Type B pancreatic cell (in vitro differentiated cells): ENCODE measurements at places on chromosomes 7 and 10. TPM values are rescaled to one million over a fixed set of nuclear protein-coding genes. Genes with fewer than 3 reads are reported as not detected.

DNA sequence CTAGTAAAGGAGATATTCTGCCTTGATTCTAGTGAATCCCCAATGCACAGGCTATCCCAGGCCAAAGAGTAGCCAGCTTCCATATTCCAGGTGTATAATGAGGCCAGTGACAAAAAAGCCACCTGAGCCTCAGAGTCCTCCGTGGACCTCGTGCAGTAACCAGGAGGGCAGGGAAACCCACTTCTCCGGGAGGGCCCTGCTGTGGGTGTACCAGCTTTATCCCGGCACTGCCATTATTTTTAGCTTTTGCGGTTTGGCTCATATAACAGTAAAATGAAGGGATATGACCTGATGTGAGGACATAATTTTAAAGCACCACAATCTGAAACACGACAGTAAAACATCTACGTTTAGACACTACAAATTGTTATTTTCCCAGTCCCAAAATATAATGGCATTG, 109.0 kb downstream of the SVIL start:
- H3K4me3 ChIP-seq = no peak overlapping the region
- no peaks in the 10 kb centered on the region for H3K27me3 ChIP-seq
- H3K36me3 ChIP-seq = peaks cover 43% of the 10 kb centered on the region
- peaks cover 10% of the 10 kb centered on the region for H3K4me1 ChIP-seq

- no peak overlapping the region for H3K27ac ChIP-seq
- DNase-seq = no peak
- peaks cover 12% of the 10 kb centered on the region for H3K36me3 ChIP-seq
- H3K27me3 ChIP-seq = no peaks in the 10 kb centered on the region
- peaks cover 4% of the 10 kb centered on the region for H3K4me1 ChIP-seq
- H3K4me3 ChIP-seq = no peak overlapping the region
These were observed 184.7 kb upstream of the KAT6B start for GRCh38 chr10:74641659-74642058.

GRCh38 chr10:266974-267425, 131.7 kb downstream of the ZMYND11 start:
- no peak for DNase-seq
- no peaks in the 10 kb centered on the region for H3K4me1 ChIP-seq
- H3K4me3 ChIP-seq = no peak overlapping the region

DNA sequence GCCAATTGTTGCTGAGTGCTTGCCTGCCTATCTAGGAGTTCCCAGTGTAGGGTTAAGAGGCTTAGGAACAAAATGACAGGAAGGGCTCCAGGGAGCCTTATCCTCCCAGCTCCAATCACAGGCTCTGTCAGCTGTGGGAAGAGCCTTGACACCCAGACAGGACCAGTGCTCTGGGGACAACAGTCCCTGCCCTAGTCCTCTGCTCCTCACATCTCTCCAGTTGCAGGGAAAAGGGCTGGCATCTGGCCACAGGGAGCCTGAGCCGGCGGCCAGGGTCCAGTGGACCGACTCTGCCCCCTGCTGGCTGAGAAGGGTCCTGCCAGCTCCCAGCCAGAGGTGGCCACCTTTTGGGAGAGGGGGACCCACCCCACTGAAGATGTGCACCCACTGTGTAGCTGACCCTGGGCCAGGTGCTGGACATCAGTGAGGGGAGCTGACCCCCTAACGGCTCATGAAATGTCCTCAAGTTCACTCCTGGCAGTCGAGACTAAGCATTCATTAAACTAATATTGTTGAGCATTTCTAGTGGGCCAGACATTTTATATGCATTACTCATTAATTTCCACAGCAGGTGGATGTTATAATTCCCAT, 17.6 kb downstream of the DNAJB12 start:
- H3K27me3 ChIP-seq = no peaks in the 10 kb centered on the region
- H3K4me3 ChIP-seq = no peak overlapping the region
- peaks cover 32% of the 10 kb centered on the region for H3K4me1 ChIP-seq
- H3K27ac ChIP-seq = peak overlapping the region; percentile 18
- no peak for DNase-seq

- H3K4me1 ChIP-seq = peaks cover 17% of the 10 kb centered on the region
- H3K36me3 ChIP-seq = no peaks in the 10 kb centered on the region
- H3K27me3 ChIP-seq = peaks cover 3% of the 10 kb centered on the region
- no peak overlapping the region for H3K4me3 ChIP-seq
- no peak for DNase-seq
These were observed 453.8 kb upstream of the ANKRD30A start for GRCh38 chr10:36671607-36672006.

DNA sequence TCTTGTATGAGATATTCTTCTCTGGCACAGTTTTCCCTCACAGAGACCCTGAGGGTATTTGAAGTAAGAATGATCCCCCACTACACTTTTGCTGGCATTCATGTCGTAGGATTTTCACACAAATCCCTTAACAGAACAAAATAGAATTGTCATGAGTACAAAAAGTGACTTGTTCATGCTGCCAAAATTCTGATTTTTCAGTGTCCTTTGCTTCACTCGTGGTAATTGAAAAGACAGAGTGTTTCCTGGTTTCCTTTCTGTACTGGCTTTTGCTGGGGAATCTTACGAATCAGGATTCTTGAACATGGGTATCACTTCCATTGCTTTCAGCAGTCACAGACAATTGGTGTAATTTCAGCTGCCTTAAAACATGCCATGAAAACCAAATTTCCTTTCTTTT, 756.3 kb downstream of the REEP3 start:
- no peak overlapping the region for H3K4me3 ChIP-seq
- H3K27ac ChIP-seq = no peak overlapping the region
- peaks cover 4% of the 10 kb centered on the region for H3K27me3 ChIP-seq
- no peaks in the 10 kb centered on the region for H3K4me1 ChIP-seq
- H3K36me3 ChIP-seq = no peaks in the 10 kb centered on the region

DNA sequence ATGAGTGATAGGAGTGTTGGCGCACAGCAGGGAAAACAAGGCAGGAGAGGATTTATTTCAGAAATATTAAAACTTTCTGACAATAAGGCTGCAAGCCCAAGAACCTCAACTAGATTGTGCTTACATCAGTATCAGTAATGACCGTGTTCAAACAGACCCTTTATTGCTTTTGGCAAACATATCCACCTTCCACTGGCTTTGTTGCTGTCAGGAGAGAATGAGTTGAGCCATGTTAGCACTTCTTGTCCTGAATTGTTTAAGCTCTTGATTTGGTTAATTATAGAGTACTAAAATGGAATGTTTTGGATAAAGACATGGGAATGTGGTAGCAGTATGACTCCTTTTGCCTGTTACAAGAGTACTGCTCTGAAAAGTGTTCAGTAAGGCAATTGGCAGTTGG, 3.8 kb downstream of the AHCYL2 start:
- no peaks in the 10 kb centered on the region for H3K27me3 ChIP-seq
- peaks cover 39% of the 10 kb centered on the region for H3K4me1 ChIP-seq
- no peak for DNase-seq
- H3K27ac ChIP-seq = peak overlapping the region; percentile 36
- H3K36me3 ChIP-seq = no peaks in the 10 kb centered on the region
- H3K4me3 ChIP-seq = no peak overlapping the region

DNA sequence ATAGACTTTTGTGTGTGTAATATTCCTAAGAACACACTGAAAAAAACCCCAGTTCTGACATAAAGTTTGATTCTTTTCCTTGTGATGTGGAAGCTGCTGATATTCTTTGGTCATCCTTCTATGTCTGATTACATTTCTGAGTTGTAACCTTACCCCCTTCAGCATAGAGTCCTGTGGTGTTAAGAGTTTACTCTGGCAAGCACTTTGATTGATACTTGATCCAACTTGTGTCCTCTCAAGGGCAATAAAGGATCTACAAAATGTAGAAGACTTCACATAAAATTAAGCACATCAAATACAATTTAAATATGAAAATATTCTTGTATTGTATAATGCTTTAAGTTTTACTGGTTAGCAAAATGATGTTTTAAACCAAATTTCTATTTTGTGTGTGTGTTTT, 221.7 kb upstream of the DKK1 start:
- no peaks in the 10 kb centered on the region for H3K27me3 ChIP-seq
- no peak overlapping the region for H3K27ac ChIP-seq
- H3K36me3 ChIP-seq = no peaks in the 10 kb centered on the region

- no peak for DNase-seq
- no peaks in the 10 kb centered on the region for H3K36me3 ChIP-seq
- H3K27me3 ChIP-seq = no peaks in the 10 kb centered on the region
- H3K27ac ChIP-seq = no peak overlapping the region
- peaks cover 14% of the 10 kb centered on the region for H3K4me1 ChIP-seq
These were observed 624.6 kb downstream of the CALN1 start for GRCh38 chr7:71787513-71787912.

GRCh38 chr10:103651333-103651732, 157.8 kb downstream of the NEURL1 start:
- peaks cover 5% of the 10 kb centered on the region for H3K36me3 ChIP-seq
- peaks cover 32% of the 10 kb centered on the region for H3K4me1 ChIP-seq
- H3K27ac ChIP-seq = no peak overlapping the region
- no peaks in the 10 kb centered on the region for H3K27me3 ChIP-seq
- no peak for DNase-seq

- H3K4me1 ChIP-seq = no peaks in the 10 kb centered on the region
- no peak for DNase-seq
- H3K27ac ChIP-seq = no peak overlapping the region
- no peak overlapping the region for H3K4me3 ChIP-seq
These were observed 6.9 kb downstream of the CELF2 start for GRCh38 chr10:11024596-11024995.

DNA sequence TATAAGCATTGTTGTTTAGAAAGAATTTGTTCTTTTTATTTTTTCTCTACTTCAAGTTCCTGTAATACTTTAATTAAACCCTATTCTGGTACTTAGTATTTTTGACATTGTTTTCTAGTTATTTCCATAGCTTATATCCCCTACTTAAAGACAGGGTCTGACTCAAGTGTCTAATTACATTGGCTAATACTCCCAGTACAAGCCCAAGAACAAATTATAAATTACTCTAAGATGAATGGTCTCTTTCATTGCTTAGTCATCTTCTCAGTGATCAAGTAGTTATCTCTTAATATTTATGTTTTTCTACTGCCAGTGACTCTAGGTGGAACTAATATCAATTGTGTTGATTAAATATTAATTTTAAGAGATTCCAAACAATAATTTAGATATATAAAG, 21.6 kb downstream of the AHR start:
- H3K27ac ChIP-seq = no peak overlapping the region
- DNase-seq = no peak
- H3K36me3 ChIP-seq = peaks cover 5% of the 10 kb centered on the region
- H3K4me3 ChIP-seq = no peak overlapping the region
- H3K4me1 ChIP-seq = peaks cover 4% of the 10 kb centered on the region

GRCh38 chr10:86461963-86462804, 59.4 kb downstream of the WAPL start:
- H3K27ac ChIP-seq = no peak overlapping the region
- no peaks in the 10 kb centered on the region for H3K4me1 ChIP-seq
- no peak for DNase-seq
- no peaks in the 10 kb centered on the region for H3K27me3 ChIP-seq

DNA sequence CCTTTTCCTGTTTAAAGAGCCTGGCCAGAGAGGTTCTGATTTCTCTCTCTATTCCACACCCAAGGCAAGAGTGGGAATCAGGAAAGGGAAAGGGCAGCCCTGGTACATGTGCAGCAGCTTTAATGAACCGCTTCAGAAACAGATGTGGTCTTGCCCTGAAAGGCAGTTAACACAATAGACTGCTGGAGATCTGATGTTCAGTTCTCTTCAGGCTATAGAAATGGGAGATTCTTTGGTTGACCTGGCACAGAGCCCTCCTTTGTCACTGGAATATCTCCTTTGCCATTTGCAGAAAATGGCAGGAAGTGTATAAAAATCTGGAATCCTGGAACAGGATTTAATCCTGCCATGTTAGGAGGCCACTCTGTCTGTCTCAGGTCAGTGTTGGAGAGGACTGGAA, 36.3 kb upstream of the EXOC6 start:
- H3K4me3 ChIP-seq = no peak overlapping the region
- no peak for DNase-seq
- H3K36me3 ChIP-seq = no peaks in the 10 kb centered on the region

GRCh38 chr10:17497446-17498030, 43.1 kb upstream of the ST8SIA6 start:
- H3K4me1 ChIP-seq = no peaks in the 10 kb centered on the region
- no peak overlapping the region for H3K27ac ChIP-seq
- peaks cover 18% of the 10 kb centered on the region for H3K27me3 ChIP-seq

GRCh38 chr7:34739651-34740300, 81.8 kb downstream of the NPSR1 start:
- no peak overlapping the region for H3K4me3 ChIP-seq
- no peaks in the 10 kb centered on the region for H3K27me3 ChIP-seq
- H3K36me3 ChIP-seq = no peaks in the 10 kb centered on the region
- H3K27ac ChIP-seq = no peak overlapping the region
- no peak for DNase-seq

DNA sequence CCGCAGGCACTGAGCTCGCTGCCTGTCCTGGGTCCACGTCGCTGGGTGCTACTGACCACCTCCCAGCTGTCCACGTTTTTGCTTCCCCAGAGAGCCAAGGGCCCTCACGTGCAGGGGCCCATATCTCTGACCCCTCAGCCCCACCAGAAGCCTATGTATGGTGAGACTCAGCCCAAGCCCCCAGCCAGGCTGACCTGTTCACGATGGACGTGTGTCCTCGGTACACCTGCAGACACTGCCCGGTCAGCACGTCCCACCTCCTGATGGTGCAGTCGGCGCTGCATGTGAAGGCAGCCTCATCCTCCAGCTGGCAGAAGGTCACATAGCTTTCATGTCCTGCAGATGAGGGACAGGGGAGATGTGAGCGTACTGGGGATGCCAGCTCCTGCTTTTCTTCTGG, 9.9 kb downstream of the WDR86 start:
- no peak overlapping the region for H3K4me3 ChIP-seq
- H3K4me1 ChIP-seq = peaks cover 35% of the 10 kb centered on the region
- peaks cover 14% of the 10 kb centered on the region for H3K36me3 ChIP-seq
- H3K27ac ChIP-seq = no peak overlapping the region

GRCh38 chr10:109343293-109343692, 580.0 kb downstream of the XPNPEP1 start:
- H3K4me3 ChIP-seq = no peak overlapping the region
- no peak overlapping the region for H3K27ac ChIP-seq
- no peaks in the 10 kb centered on the region for H3K4me1 ChIP-seq
- H3K27me3 ChIP-seq = peaks cover 1% of the 10 kb centered on the region
- no peaks in the 10 kb centered on the region for H3K36me3 ChIP-seq
- DNase-seq = no peak

GRCh38 chr7:32762925-32763293, 128.7 kb downstream of the KBTBD2 start:
- H3K27me3 ChIP-seq = peaks cover 46% of the 10 kb centered on the region
- H3K4me3 ChIP-seq = peak overlapping the region; percentile 75
- peaks cover 5% of the 10 kb centered on the region for H3K4me1 ChIP-seq

Gene GRID2IP
- total RNA-seq = 0.43 and 1.6 TPM in 2 replicates

Gene MSS51
- 1.8 and 2.8 TPM in 2 replicates for total RNA-seq

Gene LRRD1
- 0.19 TPM in 1 of 2 replicates, not detected in the other for total RNA-seq

Gene AKR1C4
- total RNA-seq = 0.34 and 2.0 TPM in 2 replicates

Gene ELN
- total RNA-seq = 8.8 TPM in 1 of 2 replicates, not detected in the other

Gene SLF2
- 22.0 and 46.1 TPM in 2 replicates for total RNA-seq

Gene KCNMA1
- 27.9 and 30.1 TPM in 2 replicates for total RNA-seq

Gene PLPP4
- 1.3 and 4.4 TPM in 2 replicates for total RNA-seq

Gene UBE2D1
- 34.2 and 40.5 TPM in 2 replicates for total RNA-seq

Gene CACUL1
- 42.9 and 50.8 TPM in 2 replicates for total RNA-seq

Gene CNOT4
- 24.5 and 32.1 TPM in 2 replicates for total RNA-seq

Gene TEX47
- total RNA-seq = not detected in 2 replicates

Gene CNNM1
- 1.7 and 2.0 TPM in 2 replicates for total RNA-seq
